ENCODE measurements at places on chromosomes 12 and 14. TPM values are rescaled to one million over a fixed set of nuclear protein-coding genes. Genes with fewer than 3 reads are reported as not detected.

PDE3A gene
- total RNA-seq, result 20.5 TPM

RAPGEF3 gene
- total RNA-seq, result 23.4 TPM

GRCh38 chr14:58555647-58556046 lies 82.1 kb upstream of the DACT1 start:
- H3K27me3 ChIP-seq, result no peaks in the 10 kb centered on the region
- H3K27ac ChIP-seq, result no peak overlapping the region
- H3K36me3 ChIP-seq, result no peaks in the 10 kb centered on the region
- DNase-seq, result no peak
- no peak overlapping the region for H3K4me3 ChIP-seq

- H3K27ac ChIP-seq, result no peak overlapping the region
- no peaks in the 10 kb centered on the region for H3K27me3 ChIP-seq
- no peak overlapping the region for H3K4me3 ChIP-seq
- no peaks in the 10 kb centered on the region for H3K36me3 ChIP-seq
- DNase-seq, result no peak
Measured at GRCh38 chr12:16261944-16262475, 15.5 kb downstream of the SLC15A5 start.

All from body of pancreas (tissue), 4 donors.